Stimulated activated CD8-positive, alpha-beta memory T cell treated with anti-CD3 and anti-CD28 coated beads, Interleukin-4, amount 100 ng/mL, for 24 hours (primary cell): ENCODE measurements at places on chromosomes 13 and 19.
A peak's percentile ranks its signal among the peaks of the same experiment; 100 is the strongest.

- DNase-seq = peak; percentile 79
Observed at GRCh38 chr19:19531951-19532805, 3.5 kb downstream of the YJEFN3 start.

GRCh38 chr19:16229322-16229641 lies 31.6 kb downstream of the AP1M1 start:
- DNase-seq = no peak

- DNase-seq = no peak
Observed at GRCh38 chr13:87259479-87260083, 411.6 kb upstream of the SLITRK5 start.

DNA sequence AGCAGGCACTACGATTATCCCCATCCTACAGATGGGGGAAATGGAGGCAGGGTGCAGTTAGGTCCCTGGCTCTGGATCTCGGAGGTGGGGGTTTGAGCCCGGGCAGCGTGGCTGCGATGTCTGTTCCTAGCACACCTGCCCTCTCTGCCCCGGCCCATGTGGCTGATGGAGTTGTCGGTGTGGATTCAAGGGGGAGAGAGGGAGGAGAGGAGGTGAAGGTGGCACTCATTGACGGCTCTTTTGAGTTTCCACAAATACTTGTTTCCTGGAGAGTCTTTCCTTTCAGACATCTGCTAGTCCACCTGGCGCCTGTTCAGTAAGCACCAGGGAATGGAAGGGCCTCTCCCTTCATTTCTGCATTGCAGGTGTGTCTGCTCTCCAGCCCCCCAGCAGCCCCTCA lies 69.9 kb downstream of the ARHGEF18 start:
- DNase-seq = no peak

DNA sequence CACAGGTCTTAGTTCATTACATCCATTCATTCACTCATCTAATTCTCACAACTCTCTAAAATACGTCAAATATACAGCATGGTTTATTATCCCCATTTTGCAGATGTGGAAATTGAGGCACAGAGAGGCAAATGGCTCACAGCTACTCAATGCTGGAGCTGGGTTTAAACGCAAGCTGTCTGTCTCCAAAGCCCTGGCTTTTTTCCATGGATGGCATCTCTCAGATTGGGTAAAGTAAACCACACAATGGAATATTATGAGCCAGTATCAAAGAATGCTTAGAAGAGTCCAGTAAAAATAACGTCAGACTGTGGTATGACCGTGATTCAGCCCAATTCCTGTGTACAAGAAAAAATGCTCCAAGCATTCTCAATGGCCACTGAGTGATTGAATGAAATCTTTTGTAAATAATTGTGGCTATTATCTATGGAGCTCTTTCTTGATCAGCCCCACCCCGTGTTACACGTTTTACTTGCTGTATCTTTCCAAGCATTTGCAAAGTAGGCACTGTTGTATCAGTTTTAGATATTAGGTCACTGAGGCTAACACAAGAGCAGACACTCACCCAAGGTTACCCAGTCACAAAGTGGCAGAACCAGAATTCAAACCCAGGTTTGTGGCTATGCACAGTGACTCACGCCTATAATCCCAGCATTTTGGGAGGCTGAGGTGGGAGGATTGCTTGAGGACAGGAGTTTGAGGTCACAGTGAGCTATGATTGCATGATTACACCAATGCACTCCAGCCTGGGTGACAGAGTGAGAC lies 5.5 kb upstream of the ACP7 start:
- no peak for DNase-seq
